ENCODE measurements at places on chromosomes 4 and X.

DNA sequence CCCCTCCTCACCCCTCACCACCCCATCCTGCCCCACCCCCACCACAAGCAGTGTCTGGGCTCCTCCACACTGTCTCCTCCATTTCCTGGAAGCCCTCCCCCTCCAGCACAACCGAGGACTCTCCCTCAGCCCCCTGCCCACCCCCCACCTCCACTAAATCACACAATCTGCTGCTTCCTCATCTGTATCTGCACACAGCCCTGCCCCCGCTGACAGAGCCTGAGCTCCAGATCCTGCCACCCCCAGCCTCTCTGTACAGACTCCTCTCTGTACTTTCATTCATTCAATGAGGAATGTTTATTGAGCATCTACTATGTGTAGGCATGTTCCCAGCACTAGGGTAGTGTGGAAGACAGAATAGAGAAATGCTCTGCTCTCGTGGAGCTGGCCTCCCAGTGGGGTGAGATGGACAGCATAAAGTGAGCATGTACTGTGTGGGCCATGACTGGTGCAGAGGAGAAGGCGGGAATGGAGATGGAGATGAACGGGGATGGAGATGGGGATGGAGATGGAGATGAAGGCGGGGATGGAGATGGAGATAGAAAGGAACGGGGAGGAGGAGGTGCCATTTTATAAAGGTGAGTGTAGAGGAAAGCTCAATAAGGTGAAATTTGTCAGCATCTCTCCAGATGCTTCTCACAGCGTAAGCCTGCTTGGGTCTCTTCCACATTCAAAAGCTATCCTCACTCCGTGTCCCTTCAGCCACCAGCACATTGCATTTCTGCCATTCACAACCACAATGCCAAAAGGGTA lies 2.5 kb upstream of the PPP2R2C start:
- DNase-seq: no peak

GRCh38 chrX:37959212-37960021 lies 46.9 kb upstream of the SYTL5 start:
- no peak for DNase-seq

DNA sequence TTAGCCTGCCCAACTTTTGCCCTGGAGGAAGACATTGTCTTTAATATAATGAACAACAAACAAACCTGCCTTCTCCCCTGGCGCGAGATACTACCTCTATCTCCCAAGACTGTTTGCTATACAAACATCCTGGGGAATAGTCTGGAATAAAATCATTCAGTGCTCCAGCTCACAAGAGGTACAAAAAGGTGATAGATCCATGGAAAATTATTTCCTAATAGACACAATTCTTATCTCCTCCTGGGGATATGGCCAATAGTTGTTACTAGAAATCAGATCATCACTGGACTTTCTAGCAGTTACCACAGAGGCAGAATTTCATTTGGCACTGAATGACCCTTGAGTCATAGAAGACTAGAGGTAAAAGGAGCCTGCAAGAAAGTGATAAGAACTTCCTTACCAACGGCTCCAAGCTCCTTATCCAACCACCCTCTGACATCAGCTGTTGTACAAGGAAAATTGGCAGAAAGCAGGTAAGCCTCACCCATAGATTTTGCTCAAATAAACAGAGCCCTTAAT lies 38.1 kb downstream of the MID1 start:
- DNase-seq: no peak

DNA sequence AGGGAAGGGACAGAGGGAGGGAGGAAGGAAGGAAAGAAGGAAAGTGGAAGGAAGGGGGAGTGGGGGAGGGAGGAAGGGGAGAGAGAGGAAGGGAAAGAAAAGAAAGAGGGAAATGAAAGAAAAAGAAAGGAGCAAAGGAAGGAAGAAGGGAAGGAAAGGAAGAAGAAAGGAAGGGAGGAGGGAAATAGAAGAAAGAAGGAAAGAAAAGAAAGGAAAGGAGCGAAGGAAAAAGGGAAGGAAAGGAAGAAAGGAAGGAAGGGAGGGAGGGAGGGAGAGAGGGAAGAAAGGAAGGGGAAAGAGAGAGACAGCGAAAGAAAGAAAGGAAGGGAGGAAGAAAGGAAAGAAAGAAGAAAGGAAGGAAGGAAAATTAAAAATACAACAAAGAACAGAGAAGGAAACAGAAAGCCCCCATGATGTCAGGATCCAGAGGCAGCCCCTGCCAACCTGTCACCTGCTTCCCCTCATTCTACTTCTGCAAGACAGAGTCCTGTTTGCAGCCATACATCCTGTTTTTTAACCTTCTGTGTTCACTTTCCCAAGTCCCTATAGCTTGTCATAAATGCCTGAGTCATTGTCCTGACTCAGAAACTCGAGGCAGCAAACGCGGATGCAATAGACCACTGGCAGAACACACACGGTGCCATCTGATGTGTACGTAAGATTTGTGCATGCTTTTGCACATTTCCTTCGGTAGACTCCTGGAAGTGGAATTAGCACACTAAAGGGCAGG lies 77.0 kb upstream of the C4orf50 start:
- no peak for DNase-seq

GRCh38 chr4:762211-763190 lies 56.9 kb downstream of the PCGF3 start:
- DNase-seq: no peak

GRCh38 chr4:47471591-47471990 lies 8.1 kb upstream of the COMMD8 start:
- no peak for DNase-seq

DNA sequence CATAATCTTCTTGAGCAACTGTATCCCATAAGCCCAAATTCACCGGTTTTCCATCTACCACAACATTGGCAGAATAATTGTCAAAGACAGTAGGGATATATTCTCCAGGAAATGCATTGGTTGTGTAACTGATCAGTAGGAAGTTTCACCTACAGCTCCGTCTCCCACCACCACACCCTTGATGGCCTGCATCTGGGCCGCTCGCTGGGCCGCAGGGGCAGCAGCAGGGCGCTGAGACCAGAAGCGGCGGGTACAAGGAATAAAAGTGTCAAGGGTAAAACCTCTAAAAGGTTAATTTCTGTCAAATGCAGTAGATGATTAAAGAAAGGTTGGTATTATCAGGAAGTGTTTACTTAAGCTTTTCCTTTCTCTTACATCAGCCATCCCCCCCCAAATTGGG lies 167.6 kb upstream of the DKK2 start:
- no peak for DNase-seq

GRCh38 chr4:5712517-5712916 lies 1.5 kb downstream of the EVC start:
- no peak for DNase-seq

GRCh38 chrX:25020391-25020904 lies 4.7 kb upstream of the ARX start:
- no peak for DNase-seq

All from GM12892 (cell line).